CD4-positive, alpha-beta memory T cell (primary cell): ENCODE measurements at places on chromosomes 11 and 22. TPM values are rescaled to one million over a fixed set of nuclear protein-coding genes. Genes with fewer than 3 reads are reported as not detected.

PHLDA2 gene
- polyA plus RNA-seq: 1.9 TPM

ZPR1 gene
- polyA plus RNA-seq: 48.1 TPM

MUC15 gene
- polyA plus RNA-seq: not detected

CCDC15 gene
- 0.48 TPM for polyA plus RNA-seq

RIBC2 gene
- polyA plus RNA-seq: not detected

NUP160 gene
- 35.6 TPM for polyA plus RNA-seq

PGR gene
- not detected for polyA plus RNA-seq

DKK3 gene
- 2.9 TPM for polyA plus RNA-seq

SLC5A4 gene
- not detected for polyA plus RNA-seq

UCP3 gene
- polyA plus RNA-seq: 0.54 TPM
